ENCODE measurements at places on chromosomes 2 and 18.

DNA sequence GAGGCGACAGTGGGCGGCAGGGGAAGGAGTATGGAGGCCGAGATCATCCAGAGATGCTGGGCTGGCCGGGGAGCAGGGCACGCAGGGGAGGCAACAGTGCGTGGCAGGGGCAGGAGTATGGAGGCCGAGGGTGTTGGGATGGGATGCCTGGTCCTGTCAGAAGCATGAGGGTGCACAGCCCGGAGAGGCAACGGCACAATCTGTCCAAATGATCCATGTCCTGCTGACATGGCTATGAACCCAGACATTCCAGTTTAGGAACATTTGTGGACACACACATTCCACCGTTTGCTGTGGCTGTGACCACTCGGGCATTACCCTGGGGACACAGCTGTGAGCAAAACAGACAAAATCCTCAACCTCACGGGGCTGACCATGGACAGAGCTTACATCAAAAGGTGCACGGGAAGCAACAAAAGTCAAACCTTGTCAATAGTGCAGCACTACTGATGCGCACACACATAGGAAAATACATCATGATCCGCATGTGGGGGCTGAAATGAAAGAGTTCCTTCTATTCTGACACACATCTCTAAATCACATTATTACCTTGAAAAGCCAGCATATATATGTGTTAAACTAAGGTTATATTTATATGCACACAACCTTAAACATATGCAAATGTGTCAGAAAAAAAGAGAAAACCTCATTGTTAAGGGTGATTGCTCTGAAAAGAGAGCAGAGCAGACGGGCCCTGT, 144.0 kb upstream of the GPC1 start:
- no peak for DNase-seq

DNA sequence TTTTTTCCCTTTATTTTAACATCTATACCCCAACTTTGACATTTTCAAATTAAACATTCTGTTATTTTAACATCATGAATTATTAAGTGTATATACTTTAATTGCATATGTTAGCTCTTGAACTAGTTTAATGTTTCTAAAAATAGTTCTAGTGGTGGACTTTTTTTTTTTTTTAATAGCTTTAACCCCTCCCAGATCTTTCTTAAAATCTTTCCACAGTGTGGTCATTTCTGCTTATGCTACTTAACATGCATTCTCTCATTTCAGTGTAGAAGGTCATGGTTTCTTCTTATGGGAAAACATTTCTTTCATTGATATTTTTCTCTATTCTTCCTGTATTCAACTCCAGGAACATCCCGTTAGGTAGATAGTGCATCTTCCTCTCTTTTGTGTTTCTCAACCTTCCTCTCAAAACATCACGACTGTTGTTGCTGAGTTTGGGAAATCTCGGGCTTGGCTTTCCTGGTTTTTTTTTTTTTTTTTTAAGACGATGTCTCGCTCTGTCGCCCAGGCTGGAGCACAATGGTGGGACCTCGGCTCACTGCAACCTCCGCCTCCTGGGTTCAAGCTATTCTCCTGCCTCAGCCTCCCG, 849 bp upstream of the TMEM18 start:
- no peak for DNase-seq

DNA sequence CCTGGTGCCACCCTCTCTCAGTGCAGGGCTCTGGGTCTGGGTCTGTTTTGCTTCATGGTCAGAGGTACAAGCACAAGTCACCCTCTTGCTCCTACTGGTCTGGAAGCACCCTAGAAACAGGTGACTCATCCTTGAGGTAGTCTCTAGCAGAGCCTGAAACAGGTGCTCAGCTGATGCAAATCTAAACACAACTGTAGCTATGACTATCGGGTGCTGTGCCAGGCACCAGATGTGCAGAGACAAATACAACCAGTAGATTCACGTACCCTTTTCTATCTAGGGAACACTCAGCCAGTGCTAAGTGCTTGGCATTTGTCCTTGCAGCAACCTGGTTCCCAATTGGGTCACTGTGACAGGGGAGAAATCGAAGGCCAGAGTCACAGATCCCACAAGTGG, 140.9 kb upstream of the MYCN start:
- DNase-seq: no peak

GRCh38 chr2:83844490-83844889, 614.6 kb downstream of the SUCLG1 start:
- no peak for DNase-seq

GRCh38 chr2:143560724-143561123, 431.5 kb downstream of the ARHGAP15 start:
- no peak for DNase-seq

DNA sequence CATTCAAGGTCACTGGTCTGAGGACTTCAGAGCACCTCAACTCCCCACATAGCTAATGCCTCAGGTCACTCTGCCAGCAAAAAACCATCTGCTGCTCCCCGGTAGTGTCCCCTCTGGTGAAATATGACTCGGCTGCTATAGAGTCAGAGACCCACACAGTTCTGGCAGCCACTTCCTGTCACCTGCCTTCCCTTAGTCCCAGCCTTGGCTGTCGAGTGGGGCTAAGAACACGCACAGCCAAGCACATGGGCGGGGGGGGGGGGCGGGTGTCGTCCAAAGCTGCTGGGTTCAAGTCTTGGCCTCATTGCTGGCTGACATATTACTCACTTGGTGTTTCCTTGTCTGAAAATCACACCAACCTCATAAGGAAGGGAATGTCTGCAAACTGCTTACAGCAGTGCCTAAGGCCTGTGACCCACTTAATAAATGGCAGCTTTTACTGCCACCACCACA, 37.5 kb downstream of the POLR1A start:
- DNase-seq: no peak

- no peak for DNase-seq
These were observed 52.9 kb upstream of the SERPINB2 start for GRCh38 chr18:63834471-63835113.

- no peak for DNase-seq
These were observed 14.9 kb upstream of the ITPRID2 start for GRCh38 chr2:181876614-181877063.

DNA sequence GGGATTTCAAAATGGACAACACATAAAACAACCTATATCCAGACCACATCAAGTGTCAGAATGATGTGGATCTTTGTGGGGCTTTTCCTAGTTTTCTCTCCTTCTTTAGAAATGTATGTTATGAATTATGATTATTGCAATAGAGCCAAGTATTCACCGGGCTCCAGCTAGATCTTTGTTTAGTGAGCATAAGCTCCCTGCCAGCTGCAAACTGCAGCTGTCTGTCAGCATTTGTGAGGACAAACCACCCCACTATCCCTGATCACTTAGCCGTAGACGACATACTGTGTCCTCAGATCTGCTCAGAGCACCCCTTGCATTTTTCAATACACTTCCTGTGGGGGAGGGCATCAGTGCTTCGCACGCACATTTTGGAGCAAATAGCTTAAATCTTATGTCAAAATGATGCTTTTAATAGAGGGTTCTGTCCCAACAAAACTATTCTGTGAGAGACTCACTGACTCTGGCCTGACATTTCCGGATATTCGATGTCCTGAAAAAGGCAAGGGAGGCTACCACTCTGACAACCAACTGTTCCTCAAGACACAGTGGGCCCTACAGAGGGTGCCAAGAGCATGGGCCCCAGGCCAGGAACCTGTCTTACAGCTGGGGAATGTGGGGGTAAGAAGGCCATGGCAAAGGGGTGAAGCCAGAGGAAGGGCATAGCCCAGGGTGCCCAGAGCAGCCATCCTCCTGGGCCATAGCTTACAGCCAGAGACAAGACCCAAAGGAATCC, 346.0 kb downstream of the ARHGAP15 start:
- no peak for DNase-seq

DNA sequence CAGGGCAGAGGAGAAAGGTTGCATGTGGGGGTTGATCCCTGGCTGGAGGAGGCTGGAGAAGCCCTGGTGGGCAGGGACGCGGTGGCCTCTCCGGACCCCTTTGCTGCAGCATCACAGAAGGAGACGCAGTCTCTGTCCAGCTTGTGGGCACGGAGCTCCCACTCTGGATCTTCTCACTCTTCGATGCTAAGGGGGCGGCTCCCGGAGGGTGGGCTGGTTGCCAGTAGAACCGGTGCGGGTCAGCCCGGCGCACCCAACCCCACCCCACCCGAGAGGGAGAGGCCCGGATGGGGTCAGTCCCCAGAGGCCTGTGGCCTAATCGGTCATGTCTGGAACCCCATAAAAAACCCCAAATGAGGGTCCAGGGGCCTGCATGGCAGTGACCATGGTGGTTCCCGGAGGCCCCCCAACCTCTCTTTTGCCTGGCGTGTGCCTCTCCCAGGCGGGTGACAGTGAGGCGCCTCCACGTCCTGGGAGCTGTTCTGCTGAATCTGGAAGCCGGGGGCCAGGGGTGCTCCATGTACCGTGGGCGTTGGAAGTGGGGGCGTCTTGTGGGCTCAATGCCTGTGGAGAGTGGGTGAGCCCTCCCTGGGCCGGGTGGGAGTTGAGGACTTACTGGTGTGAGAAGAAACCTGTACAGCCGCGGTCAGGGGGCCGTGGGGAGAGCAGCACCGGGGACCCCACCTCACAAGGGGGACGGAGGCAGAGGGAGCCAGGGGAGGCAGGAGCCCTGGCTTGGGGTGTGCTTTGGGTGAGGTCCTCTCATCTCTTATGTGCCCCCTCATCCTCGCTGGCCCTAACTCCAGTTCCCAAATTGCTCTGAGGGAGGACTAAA, 79.6 kb downstream of the RTP5 start:
- DNase-seq: no peak

GRCh38 chr18:3889803-3890202, 439.8 kb downstream of the TGIF1 start:
- no peak for DNase-seq

- no peak for DNase-seq
These were observed 568 bp downstream of the ARL5A start for GRCh38 chr2:151827564-151828142.

GRCh38 chr18:51654488-51655326, 457.2 kb upstream of the MEX3C start:
- no peak for DNase-seq

DNA sequence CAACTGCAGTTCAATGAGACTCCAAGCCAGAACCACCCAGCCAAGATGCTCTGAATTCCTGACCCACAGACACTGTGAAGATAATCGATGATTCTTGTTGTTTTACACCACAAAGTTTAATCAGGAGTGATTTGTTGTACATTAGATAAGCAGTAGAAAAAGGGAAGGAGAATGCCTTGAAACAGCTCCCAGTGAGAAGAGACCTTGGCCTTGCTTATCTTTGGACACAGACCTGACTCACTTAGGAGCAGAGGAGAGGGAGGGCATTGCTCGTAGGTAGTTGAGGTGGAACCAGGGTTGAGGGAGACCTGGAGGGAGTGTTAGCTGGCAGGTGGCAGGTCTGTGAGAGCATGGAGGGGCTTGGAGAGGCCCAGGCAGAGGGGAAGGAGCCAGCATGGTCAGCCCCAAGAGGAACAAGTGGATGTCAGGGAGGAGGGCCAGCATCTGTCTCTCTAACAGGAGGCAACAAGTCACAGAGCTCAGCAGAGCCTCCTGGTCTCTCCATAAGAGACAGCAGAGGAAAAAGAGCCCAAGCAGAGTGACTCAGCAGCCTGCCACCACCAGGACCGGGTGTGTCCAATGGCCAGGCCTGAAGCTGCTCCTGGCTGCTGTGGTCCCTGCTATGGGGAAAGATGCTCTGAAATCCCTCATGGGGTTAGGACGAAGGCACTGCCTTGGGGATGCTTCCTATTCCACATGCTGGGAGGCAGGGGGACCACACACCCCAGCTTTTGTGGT, 161.6 kb upstream of the CAPN13 start:
- no peak for DNase-seq

DNA sequence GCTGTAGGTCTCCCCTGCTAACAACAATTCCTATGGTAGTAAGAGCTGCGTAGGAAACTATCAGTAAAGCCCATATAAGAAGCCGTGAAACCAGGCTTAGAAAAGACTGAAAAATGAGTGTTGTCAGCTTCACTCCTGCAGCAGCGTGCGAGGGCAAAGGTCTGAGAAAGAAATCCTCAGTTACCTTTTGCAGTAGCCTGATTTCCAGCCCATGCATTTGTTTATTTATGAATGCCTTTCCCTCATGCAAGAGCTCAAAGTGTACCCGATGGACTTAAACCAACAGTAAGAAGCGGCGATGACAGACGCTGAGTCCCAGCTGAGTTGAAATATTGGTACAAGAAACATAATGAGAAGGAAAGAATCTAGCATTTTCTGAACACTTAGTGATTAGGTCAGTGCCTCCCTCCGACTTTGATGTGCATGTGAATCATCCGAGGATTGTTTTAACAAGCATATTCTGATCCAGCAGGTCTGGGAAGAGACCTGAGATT, 15.0 kb upstream of the POLI start:
- DNase-seq: no peak

GRCh38 chr2:241815477-241816430, 6.8 kb downstream of the NEU4 start:
- no peak for DNase-seq

DNA sequence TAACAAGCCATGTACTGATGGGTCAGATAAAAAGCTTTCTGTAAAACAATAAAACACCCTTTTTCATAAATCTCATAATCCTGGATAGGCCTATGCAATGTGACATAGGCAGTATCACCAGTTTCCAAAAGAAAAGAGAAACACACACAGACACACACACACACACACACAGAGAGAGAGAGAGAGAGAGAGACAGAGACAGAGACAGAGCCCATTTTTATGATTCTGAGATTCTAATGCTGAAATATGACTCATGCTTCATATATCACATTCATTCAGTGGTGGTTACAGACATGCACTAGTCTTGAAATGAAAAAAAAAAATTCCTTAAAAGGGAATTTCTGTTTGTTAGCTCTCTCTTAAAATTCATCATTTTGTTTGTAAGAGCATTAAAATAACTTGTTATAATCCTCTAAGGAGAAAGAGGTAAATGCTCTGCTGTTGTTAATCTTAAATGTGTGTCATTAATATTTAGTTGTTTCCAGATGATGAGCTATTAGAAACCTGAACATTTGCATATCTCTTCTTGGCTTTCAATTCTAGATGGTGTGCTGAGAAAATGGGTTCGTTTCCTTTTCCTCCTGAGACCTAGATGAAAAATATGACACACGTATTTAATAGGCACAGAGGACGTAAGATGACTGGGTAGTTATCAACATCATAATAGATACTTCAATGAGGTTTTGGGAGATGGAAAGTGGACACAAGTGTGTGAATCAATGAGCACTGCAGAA, 1598.7 kb upstream of the ACVR2A start:
- no peak for DNase-seq

GRCh38 chr2:98554116-98554861, 54.0 kb downstream of the COA5 start:
- DNase-seq: no peak

- no peak for DNase-seq
These were observed 104.3 kb downstream of the METTL4 start for GRCh38 chr18:2466978-2467377.

DNA sequence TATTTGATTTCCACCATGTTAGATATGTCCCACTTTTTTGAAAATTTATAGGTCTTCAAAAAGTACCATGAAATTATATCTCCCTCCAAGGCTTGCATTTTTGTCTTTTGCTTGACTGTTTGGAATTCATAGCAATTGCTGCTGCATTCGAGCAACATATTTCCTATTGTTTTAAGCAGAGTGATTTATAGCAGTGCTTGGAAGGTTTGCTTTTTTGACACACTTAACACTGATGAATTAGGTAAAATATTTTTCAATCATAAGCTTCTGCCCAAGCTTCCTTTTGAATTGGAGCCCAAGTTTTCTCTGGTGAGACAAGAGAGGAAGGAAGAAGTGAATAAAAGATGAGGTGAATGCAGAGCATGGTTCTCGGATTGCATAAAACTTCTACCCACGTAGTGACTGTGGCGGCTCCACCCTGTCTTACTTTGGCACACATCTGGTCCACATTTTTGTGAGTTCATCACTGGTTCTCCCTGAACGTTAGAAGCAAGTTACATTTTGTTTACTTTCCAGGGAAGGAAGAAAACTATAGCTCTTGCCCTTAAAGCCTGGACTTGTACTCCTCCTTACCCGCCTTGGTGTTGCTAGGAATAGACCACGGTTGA, 667.0 kb downstream of the TSN start:
- no peak for DNase-seq
